ENCODE measurements at places on chromosomes 1 and 21. TPM values are rescaled to one million over a fixed set of nuclear protein-coding genes. Genes with fewer than 3 reads are reported as not detected.

- DNase-seq, result no peak
These were observed 60.9 kb downstream of the LHX4 start for GRCh38 chr1:180291004-180291403.

DNA sequence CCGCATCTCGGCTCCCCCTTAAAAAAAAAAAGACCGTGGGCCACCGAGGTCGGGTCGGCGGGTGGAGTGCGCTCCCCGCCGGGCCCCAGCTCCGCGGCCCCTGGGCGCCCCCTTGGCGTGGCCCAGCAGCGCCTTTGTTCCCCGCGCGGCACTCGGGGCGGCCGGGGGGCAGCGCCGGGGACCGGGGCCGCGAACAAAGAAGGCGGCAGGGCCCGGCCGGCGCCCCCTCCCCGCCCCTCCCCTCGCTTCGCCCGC, 571 bp downstream of the MARCKSL1 start:
- DNase-seq, result no peak

- no peak for DNase-seq
These were observed 625 bp upstream of the DARS2 start for GRCh38 chr1:173823781-173824314.

- no peak for DNase-seq
These were observed 46.1 kb downstream of the PKN2 start for GRCh38 chr1:88730132-88730675.

DNA sequence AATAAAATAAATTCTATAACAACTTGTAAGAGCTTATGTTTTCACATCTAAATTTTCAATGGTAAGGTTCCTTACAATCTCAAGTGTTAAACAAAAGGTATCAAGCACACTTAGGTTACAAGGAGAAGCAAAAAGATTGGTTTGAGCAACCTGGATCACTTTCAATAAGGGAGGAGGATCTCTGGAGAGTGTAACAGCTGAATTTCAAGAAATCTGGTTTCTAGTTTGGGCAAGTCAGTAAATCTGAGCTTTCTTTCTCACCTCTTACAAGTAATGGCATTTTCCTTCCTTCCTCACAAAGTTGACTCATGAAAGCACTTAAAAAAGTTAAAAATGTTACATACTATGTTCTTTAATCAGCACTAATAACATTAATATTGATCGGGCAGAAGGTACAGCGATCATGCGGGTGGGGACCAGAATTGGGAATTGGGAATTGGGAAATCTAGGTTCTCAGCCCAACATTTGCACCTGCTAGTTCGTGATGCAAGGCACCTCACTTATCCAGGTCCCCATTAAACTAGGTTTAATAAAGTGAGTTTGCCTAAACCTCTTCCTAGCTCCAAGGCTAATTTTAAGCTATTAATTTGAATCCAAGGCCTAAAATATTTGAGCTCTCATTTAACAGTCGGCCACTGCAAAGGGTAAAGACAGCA, 3.1 kb downstream of the NUCKS1 start:
- no peak for DNase-seq

DNA sequence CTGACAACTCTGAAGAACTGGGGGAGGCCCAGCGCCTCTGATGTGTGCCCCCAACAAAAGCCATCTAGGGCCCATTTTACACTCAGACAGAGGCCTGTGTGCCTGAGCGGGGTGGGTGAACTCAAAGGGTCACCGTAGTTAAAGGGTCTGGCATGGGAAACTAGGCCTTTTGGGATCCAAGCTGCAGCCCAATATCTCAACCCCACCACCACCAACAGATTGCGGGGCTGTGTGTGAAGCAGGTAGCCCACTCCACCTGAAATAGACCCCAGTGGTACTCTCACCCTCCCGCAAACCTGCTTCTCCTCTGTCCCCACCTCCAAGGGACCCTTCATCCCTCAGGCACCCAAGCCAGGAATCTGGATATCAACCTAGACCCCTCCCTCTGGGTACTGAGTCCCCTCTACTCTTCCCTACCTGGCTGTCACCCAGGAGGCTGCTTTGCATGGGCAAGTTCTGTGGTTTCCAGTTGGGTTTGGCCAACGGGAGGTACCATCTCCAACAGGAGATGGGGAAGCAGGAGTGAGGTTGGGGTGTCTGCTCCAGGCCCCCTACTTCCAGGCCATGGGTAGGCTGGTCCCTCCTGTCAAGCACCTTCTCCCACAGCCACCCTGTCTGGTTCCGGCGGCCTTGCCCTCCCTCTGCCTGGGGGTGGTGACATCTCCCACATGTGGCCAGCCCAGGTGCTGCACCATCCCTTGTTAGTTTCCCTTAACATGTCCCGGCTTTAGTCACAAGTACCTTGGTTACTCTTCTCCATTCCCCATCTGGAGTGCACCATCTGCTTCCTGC, 35.2 kb upstream of the LRP8 start:
- DNase-seq, result no peak

DNA sequence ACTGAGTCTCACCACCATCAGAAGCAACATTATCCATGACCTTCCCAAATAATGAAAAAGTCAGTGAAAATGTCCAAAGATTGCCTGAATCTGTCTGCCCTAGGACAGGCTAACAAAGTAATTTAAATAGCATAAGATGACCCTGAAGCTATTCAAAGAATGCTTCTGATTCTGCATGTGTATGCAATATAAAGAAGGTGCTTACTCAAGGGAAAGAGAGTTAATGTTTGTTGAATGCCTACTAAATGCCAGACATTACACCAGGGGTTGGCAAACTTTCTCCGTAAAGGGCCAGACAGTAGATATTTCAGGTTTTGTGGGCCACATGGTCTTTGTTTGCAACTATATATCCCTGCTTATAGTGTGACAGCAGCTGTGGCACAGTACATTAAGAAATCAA, 221.9 kb upstream of the DMRTA2 start:
- no peak for DNase-seq

DNA sequence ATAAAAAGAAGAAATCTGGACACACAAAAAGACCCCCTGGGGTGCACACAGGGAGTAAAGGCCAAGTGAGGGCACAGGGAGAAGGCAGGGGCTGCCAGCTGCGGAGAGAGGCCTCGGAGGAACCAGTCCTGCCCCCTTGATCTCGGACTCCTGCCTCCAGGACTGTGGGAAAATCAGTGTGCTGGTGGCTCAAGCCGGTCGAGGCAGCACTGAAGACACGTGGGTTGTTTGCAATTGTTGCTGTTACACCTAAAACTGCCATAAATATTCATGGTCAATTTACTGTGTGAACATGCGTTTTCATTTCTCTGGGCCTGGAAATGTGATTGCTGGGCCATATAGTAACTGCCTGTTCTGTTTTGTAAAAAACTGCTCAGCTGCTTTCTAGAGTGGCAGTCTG, 18.5 kb downstream of the IBA57 start:
- DNase-seq, result no peak

DNA sequence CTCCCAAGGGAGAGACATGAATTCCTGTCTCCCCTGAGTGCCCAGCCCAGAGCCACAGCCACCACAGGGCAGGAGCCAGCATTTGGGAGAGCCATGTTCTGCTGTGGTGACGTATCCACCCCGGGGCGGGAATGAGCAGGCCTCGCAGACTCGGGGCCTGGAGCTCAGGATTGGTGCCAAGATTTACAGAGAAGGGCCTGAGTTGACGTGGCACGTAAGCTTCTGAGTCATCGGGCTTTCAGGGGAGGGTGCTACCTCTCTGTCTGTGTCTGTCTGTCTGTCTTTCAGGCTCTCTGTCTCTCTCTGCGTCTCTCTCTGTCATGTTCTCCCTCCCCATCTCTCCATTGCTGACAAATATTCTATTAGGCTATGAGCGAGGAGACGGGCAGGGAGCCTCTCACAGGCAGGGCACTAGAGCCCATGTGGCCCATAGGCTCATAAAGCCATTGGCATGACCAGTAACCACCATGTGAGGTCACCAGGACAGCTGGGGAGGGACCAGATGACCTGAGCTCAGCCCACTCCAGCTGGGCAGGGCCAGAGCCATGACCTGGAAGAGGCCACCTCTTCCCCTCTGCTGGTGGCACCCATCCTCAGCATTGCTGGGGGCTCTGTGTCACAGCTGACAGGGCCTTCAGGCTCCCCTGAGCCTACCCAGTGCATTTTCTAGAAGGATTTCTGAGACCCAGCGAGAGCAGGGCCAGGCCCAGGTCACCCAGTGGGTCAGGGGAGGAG, 300.0 kb upstream of the VAMP3 start:
- no peak for DNase-seq

- DNase-seq, result no peak
These were observed 21.1 kb downstream of the TFAP2E start for GRCh38 chr1:35594005-35594760.

OLFML2B gene
- total RNA-seq, result 0.94 TPM

KRTAP7-1 gene
- total RNA-seq, result not detected

TFF3 gene
- total RNA-seq, result not detected

C8A gene
- not detected for total RNA-seq

URB1 gene
- 13.1 TPM for total RNA-seq

HSPB7 gene
- not detected for total RNA-seq

Measured in occipital lobe (tissue), 3 donors.